ENCODE measurements at places on chromosomes 5 and 9. TPM values are rescaled to one million over a fixed set of nuclear protein-coding genes. Genes with fewer than 3 reads are reported as not detected.

GRCh38 chr5:150146862-150147601 lies 8.6 kb downstream of the PDGFRB start:
- H3K27me3 ChIP-seq: no peaks in the 10 kb centered on the region
- no peak overlapping the region for H3K4me3 ChIP-seq
- DNase-seq: peak; percentile 69
- peaks cover 86% of the 10 kb centered on the region for H3K4me1 ChIP-seq

The GDF9 gene
- 0.83 TPM for total RNA-seq

GRCh38 chr5:174172152-174172551 lies 126.6 kb downstream of the NSG2 start:
- no peaks in the 10 kb centered on the region for H3K27me3 ChIP-seq
- peak; percentile 79 for DNase-seq
- H3K4me3 ChIP-seq: no peak overlapping the region
- peak overlapping the region; percentile 31 for H3K27ac ChIP-seq
- H3K36me3 ChIP-seq: no peaks in the 10 kb centered on the region

DNA sequence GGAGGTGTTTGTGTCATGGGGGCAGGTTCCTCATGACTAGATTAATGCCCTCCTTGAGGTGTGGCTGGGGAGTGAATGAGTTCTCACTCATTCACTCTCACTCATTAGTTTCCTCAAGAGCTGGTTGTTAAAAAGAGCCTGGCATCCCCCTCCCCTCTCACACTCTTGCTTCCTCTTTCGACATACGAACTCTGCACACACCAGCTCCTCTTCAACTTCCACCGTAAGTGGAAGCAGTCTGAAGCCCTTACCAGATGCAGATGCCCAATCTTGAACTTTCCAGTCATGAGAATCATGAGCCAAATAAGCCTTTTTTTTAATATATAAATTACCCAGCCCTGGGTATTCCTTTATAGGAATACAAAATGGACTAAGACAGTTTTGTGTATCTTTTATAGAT lies 82.5 kb downstream of the SPRY4 start:
- no peak for DNase-seq
- no peak overlapping the region for H3K4me3 ChIP-seq
- peaks cover 6% of the 10 kb centered on the region for H3K4me1 ChIP-seq
- no peaks in the 10 kb centered on the region for H3K36me3 ChIP-seq

DNA sequence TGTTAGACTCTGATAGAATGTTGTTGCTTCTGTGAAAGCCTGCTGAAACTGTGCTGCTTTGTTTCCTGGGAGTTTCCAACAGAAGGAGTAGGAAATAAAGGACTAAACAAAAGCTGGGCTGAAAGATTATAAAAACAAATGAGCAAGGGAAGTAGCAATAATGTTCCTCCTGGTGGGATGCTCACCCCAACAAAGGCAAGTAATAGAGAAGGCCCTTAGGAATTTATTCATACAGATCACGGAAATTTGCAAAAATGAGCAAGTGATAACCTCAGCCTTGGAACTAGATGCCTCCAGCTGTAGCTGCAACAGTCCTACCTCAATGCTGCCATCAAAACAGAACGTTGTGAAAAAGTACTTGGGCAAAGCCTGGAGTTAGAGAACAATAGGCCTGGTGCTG lies 1248.0 kb upstream of the C9orf72 start:
- no peak for DNase-seq
- H3K27ac ChIP-seq: no peak overlapping the region
- H3K36me3 ChIP-seq: no peaks in the 10 kb centered on the region
- H3K27me3 ChIP-seq: no peaks in the 10 kb centered on the region
- H3K4me3 ChIP-seq: no peak overlapping the region

DNA sequence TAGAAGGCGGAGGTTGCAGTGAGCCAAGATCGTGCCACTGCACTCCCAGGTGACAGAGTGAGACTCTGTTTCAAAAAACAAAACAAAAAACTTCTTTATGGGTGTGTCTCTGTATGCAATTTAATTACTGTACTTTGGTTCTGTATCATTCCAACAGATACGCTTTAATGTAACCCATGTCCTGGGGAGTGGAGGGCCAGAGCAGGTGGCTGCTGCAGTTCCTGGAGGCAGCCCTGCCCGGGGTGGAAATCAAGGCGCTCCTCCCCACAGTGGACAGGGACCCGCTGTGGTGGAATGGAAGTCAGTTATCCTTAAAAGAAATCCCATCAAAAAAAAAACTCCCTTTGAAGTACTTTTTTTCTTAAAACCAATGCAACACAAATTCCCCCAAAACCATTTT lies 1.9 kb downstream of the DAP start:
- DNase-seq: no peak
- H3K4me3 ChIP-seq: no peak overlapping the region
- H3K4me1 ChIP-seq: peaks cover 23% of the 10 kb centered on the region
- no peaks in the 10 kb centered on the region for H3K27me3 ChIP-seq

- no peaks in the 10 kb centered on the region for H3K4me1 ChIP-seq
- DNase-seq: no peak
- no peak overlapping the region for H3K27ac ChIP-seq
Measured at GRCh38 chr9:1732670-1733069, 282.5 kb upstream of the SMARCA2 start.

GRCh38 chr5:58477760-58478376 lies 13.4 kb upstream of the GAPT start:
- peak; percentile 31 for DNase-seq
- H3K27ac ChIP-seq: no peak overlapping the region
- H3K4me3 ChIP-seq: no peak overlapping the region

DNA sequence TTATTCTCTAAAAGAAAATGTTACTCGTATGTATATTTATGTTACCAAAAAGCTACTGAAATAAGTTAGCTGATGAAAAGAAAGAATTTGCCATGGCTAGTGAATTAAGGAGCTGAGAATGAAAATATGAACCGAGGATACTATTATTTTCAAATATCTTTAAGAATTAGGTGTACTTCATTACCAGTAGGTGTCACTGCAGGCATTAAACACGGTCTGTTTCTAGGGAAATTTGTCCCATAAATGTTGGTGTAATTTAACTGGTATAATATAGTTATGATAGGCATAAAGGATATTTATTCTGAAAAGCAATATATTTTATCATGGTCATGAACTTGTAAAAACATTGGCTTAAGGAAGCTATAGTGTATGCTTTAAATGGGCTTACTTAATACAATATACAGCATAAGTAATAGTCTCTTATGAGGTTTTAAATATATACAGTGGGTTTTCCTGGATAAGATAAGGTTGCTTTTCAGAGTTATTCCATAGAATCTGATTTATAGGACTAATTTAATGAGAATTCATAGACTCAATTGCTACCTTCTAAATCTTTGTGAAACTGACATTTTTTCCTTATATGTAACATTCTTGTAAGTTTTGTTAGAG lies 72.4 kb upstream of the MPDZ start:
- no peaks in the 10 kb centered on the region for H3K4me1 ChIP-seq
- no peak for DNase-seq
- H3K27ac ChIP-seq: no peak overlapping the region
- no peaks in the 10 kb centered on the region for H3K27me3 ChIP-seq

The RGMB gene
- total RNA-seq: 36.9 TPM

The OCLN gene
- total RNA-seq: 10.0 TPM

GRCh38 chr5:166938071-166938470 lies 1353.4 kb upstream of the WWC1 start:
- no peak overlapping the region for H3K4me3 ChIP-seq
- H3K27ac ChIP-seq: no peak overlapping the region
- no peaks in the 10 kb centered on the region for H3K36me3 ChIP-seq
- no peak for DNase-seq
- no peaks in the 10 kb centered on the region for H3K27me3 ChIP-seq

DNA sequence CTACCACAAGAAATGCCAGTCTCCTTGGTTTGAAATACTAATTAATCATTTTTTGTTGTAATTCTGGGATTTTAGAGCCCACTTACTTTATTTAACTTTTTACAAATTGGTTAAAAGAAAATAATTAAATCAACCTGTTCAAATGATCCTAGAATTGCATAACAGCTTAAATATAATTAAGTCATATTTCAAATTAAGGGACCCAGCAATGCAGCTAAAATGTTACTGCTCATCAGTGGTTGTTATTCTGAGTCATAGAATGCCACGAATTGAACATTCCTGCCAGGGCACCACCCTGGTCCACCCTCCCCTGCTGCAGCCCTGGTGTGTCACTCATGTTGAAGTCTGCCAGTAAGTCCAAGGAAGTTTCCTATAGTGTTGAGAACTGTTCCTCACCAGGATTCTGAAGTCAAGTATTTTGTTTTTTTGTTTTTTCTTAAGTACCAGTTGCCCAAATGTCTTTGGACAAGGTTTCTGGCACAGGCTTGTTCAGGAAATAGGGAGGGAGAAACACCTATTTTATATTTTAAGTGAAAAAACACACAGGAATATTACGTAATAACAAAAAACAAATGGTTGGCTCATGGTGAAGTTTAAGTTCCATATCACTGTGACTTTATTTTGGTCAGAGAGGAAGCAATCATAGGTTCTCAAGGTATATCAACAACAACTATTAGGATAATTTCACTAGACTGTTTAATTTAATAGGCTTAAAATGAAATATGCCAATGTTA lies 4.3 kb upstream of the ITGA1 start:
- no peak overlapping the region for H3K27ac ChIP-seq
- H3K4me3 ChIP-seq: no peak overlapping the region
- H3K36me3 ChIP-seq: no peaks in the 10 kb centered on the region

DNA sequence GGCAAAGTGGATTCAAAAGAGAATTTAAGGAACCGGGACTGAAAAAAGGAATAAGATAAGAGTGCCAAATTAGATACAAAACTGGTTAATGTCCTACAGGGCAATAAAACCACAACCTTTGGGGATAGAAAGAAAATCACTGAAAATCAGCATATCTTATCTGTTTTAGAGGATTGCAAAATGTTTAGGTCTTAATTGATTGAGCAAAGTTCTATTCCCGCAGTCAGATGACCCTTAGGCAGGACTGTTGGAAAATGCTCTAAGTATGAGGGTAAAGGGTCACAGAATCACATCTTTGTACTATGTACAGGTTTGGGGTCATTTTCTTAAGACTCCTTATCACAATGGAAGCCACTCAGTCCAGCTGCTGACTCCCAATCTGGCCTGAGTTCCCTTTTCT lies 129.0 kb downstream of the GABBR2 start:
- H3K27me3 ChIP-seq: no peaks in the 10 kb centered on the region
- H3K27ac ChIP-seq: no peak overlapping the region
- no peaks in the 10 kb centered on the region for H3K4me1 ChIP-seq
- peaks cover 19% of the 10 kb centered on the region for H3K36me3 ChIP-seq
- H3K4me3 ChIP-seq: no peak overlapping the region

DNA sequence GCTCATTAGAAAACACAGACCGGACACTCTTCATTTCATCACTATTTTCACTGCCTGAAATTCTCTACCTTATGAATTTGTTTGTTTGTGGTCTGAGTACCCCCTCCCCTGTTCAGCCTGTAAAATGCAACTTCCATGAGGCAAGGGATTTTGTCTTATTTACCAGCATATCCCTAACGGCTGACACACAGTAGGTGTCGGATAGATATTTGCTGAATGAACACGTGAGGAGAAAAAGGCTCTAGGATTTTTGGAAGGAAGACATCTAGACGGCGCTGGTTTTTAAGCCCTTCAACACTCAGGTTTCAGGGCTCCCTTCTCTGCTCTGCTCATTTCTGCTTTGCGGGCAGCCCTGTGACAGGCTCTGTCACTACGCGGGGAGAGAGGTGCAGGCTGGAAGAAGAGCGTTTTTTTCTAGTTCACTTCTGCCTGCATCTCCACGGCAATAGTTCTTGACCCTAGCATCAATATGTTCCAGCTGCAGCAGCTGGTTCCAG lies 41.0 kb downstream of the KCNMB1 start:
- H3K27me3 ChIP-seq: no peaks in the 10 kb centered on the region
- H3K4me1 ChIP-seq: peaks cover 16% of the 10 kb centered on the region
- H3K27ac ChIP-seq: no peak overlapping the region
- no peak overlapping the region for H3K4me3 ChIP-seq

- DNase-seq: no peak
- H3K4me3 ChIP-seq: no peak overlapping the region
- peaks cover 64% of the 10 kb centered on the region for H3K4me1 ChIP-seq
Measured at GRCh38 chr5:172167895-172168294, 20.1 kb downstream of the STK10 start.

DNA sequence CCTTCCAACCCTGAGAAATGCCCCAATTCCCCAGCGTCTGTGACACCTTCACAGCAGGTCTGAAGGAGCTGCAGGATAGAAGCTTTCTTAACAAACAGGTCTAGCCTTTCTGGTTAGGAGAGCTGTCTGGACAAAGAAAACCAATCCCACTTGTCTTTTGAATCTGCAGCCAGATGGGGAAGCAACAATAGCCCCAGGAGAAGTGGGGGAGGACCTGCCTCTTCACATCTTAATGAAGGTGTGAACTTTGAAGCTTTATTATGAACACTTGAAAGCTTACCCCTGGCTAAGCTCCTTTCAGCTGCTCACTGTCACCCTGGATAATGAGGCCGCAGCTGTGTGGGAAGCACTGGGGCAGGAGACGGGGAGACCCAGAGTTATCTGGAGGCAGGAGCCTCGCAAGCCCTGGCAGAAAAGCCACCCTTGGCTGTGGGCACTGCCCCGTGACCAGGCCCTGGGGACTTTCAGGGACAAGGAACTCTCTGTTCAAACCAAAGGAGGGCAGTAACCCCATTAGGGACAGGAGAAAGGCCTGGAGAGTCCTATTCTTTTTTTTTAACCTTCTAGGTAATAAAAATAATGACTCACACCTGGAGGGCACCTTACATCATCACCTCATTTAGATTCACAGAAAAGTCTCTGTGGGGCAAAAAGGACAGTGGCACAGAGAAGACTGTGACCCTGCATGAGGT lies 151.8 kb upstream of the RAD23B start:
- no peak for DNase-seq
- H3K36me3 ChIP-seq: no peaks in the 10 kb centered on the region
- H3K4me3 ChIP-seq: no peak overlapping the region
- no peak overlapping the region for H3K27ac ChIP-seq
- no peaks in the 10 kb centered on the region for H3K27me3 ChIP-seq

The IFNA13 gene
- not detected for total RNA-seq

The CCNO gene
- 2.3 TPM for total RNA-seq

The RECK gene
- 19.2 TPM for total RNA-seq

- H3K27me3 ChIP-seq: no peaks in the 10 kb centered on the region
- H3K4me1 ChIP-seq: peaks cover 10% of the 10 kb centered on the region
- no peak for DNase-seq
- no peak overlapping the region for H3K27ac ChIP-seq
Measured at GRCh38 chr5:137342764-137343163, 156.4 kb downstream of the SPOCK1 start.

GRCh38 chr9:84230355-84231145 lies 110.0 kb downstream of the SLC28A3 start:
- H3K4me1 ChIP-seq: peaks cover 5% of the 10 kb centered on the region
- H3K27me3 ChIP-seq: no peaks in the 10 kb centered on the region
- H3K4me3 ChIP-seq: no peak overlapping the region
- H3K36me3 ChIP-seq: no peaks in the 10 kb centered on the region
- DNase-seq: no peak

DNA sequence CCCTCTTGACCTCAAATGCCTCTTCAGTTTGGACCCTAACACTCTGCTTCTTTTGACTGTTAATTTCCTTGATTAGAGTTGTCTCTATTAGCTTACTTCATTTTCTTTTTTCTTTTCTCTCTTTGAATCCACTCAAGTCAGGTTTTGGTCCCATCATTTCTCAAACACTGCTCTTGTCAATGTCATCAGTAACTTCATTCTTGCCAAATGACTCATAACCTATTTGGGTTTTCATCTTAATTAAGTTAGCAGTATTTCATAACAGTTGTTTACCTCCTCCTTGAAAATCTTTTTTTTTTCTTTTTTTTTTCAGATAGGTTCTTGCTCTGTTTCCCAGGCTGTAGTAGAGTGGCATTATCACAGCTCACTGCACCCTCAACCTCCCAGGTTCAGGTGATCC lies 119.6 kb downstream of the PARP8 start:
- H3K27ac ChIP-seq: no peak overlapping the region
- peaks cover 2% of the 10 kb centered on the region for H3K36me3 ChIP-seq
- no peak for DNase-seq
- H3K4me1 ChIP-seq: no peaks in the 10 kb centered on the region

Data from spinal cord (tissue), 10 donors.